ENCODE measurements at places on chromosomes 3 and 15. TPM values are rescaled to one million over a fixed set of nuclear protein-coding genes. Genes with fewer than 3 reads are reported as not detected.

ARPP21 gene
- not detected for total RNA-seq

- DNase-seq: no peak
These were observed 187.8 kb downstream of the SHOX2 start for GRCh38 chr3:157918402-157918801.

GRCh38 chr3:168003911-168004310, 91.8 kb downstream of the GOLIM4 start:
- DNase-seq: no peak

DNA sequence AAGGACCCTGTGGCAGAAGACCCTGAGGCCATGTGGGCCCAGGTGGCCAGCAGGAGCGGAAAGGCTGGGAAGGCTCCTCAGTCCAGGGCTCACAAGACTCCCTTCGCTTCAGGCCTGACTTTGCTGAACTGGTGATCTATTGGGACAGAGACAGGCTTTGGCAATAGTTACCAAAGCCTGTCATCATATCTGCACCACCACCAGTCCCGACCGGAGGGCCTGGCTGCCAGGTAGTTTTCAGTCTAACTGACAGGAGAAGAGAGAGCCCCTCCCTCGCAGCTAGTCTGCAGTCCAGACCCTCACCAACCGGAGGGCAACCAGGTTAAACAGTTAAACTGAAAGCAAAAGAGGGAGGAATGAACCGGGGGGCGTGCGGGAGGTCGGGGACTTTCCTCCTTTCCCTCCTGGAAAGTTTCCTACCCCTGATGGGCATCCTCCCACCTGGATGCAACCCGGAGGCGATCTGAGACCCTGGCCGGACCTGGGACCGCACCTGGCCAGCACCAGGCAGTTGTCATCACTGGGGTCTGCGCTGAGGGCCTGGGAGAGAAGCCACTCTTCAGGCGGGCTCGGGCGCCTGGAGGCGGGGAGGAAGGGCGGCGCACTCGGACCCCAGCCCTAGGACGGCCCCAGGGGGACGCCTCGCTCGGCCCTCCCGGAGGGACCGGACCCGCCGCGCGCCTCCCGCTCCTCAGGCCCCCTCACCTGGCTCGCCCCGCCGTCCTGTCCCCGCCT, 435 bp downstream of the RAB27A start:
- peak; percentile 46 for DNase-seq

GRCh38 chr3:89521328-89521727, 413.9 kb downstream of the EPHA3 start:
- DNase-seq: no peak

GRCh38 chr3:67655364-67656121, 1.1 kb upstream of the SUCLG2 start:
- peak; percentile 34 for DNase-seq

DNA sequence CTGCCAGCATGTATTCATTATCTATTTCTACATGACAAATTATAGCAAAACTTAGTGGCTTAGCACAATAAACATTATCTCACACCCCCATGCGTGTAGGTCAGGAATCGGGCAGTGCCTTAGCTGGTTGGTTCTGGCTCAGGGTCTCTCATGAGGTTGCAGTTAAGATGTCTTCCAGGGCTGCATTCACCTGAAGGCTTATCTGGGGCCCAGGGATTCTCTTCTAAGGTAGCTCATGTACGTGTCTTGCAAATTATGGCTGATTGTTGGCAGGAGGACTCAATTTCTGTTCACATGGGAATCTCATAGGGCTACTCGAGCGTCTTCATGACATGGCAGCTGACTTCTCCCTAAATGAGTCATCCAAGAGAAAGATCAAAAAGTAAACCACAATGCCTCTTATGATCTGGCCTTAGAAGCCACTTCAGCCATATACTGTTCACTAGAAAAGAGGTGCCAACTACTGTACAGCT, 42.9 kb upstream of the TSC22D2 start:
- peak; percentile 97 for DNase-seq

ATP2B2 gene
- 0.03 TPM for total RNA-seq

DNA sequence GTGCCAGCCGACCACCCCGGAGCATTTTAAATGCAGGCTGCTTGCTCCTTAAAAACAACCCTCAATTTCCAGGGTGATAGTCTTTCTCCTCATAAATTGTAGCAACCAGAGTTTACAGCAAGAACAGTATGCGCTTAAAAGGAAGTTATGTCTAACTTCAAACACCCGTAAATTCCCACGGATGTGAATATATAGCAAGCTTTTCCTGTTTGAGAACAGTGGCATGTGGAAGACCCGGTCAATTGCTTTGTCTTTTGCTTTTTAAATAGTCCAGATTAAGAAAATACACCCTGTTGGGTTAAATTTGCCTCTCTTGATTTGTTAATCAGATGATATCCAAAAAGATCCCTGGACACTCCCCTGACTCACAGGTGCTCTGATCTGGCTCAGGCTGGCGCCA, 20.8 kb downstream of the MRPS25 start:
- DNase-seq: no peak

DNA sequence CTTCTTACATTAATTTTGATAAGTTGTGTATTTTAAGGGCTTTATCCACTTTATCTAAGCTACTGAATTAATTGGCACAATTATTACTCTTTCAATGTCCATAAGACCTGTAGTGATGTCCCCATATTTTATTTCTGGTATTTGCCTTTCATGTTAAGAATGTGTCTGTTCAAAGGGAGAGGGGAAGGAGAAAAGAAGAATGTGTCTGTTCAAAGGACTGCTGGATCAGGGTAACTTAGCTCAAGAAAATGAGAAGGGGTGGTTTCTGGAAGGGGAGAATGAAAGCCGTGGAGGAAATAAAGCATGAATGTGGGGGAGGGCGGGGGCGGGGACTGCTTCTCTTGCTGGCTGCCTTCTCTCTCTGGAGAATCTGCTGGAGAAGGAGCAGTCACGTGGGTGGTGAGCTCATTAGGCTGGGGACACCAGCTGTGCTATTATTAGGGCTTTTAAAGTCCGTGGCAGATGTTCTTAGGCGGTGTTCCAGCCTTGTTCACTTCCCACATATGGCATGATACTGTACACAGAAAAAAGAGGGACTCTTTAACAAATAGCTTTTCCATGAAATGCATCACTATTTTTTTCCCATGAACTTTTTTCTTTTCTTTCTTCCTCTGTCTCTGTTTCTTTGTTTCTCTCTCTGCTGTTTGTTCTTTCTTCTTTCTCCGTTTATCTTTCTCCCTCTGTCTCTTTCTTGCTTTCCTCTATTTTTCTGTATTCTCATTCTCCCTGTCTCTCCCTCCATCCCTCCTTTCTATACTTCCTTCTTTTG, 63.7 kb upstream of the ULK4 start:
- peak; percentile 90 for DNase-seq

NDUFB5 gene
- total RNA-seq: 244 TPM

GRCh38 chr3:196274585-196274984, 12.9 kb downstream of the PCYT1A start:
- peak; percentile 65 for DNase-seq

DNA sequence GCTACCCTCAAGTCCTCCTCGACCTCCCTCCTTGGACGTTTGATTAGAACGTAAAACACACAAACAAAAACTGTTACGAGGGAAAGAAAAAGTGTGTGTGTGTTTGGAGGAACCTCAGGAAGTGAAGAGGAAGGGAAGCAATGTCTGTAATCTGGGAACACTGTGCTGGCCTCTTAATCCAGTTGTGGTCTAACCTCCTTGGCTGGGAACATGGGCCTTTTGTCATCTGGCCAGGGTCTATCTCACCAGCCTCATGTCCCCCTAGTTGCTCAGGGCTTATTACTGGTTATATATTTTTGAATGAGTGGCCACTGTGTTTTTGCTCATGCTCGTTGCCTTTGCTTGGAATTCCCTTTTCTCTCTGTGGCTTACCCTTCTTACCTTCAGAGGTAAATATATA, 89.0 kb upstream of the RASGRF1 start:
- DNase-seq: no peak

GRCh38 chr3:126284258-126284904, 72.8 kb downstream of the KLF15 start:
- DNase-seq: peak; percentile 93

ATP13A5 gene
- total RNA-seq: not detected

DNA sequence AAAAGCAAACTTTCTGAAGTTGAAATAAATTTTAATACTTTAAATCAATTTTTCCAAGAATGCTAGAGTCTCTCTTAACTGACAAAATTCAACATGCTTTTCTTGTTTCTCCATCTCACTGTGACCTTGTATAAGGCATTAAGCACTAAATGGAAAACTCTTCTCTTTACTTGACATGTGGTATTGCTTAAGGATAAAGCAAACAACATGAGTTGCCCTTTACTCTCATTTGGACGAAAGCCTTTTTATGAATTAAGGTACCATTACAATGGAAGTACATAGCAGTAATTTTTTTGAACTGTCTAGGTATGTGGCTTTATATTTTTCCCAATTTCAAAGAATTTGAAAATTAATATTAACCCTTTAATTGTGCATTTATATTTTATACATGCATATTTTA, 1.4 kb downstream of the STRIT1 start:
- DNase-seq: no peak

GOLGA8M gene
- total RNA-seq: not detected

- no peak for DNase-seq
These were observed 102.7 kb downstream of the OSBPL10 start for GRCh38 chr3:31878231-31878838.

DNA sequence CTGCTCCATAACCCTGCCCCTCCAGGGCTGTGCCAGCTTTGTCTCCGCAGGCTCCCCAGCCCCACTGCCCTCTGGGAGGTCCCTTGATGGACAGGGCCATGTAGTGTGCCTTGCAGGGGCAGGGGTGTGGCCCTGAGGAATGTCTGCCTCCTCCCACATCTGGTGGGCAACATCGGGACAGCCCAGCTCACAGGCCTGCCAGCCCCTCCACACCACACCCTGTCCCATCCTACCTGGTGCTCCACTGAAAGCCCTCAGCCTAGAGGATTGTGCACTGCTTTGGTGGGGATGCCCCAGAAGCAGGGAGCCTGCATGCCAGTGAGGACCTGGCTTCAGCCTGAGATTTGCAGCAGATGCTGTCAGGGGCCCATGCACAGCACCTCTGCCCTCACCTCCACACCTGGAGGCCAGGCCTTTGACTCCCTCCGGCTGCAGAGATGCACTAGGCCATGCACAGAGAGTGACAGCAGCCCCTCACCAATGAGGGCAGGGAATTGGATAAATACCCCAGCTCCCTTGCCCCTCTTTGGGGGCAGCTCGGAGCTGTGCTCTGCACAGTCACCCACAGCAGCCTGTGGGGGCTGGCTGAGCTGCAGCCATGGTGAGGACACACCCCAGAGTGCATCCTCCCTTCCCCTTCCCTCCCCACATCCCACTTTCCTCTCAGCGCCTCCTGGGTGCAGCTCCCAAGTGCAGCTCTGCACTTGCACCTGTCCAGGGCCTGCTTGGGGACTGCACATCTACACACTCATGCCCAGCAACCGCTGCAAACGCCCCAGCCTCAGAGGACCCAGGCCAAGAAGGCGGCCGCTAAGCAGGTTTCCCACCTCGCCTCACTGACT, 2.7 kb downstream of the C3orf22 start:
- DNase-seq: no peak

- DNase-seq: no peak
These were observed 37.3 kb upstream of the CACNA1D start for GRCh38 chr3:53457068-53457467.

GRCh38 chr3:128578346-128578745, 72.3 kb downstream of the RPN1 start:
- no peak for DNase-seq

DNA sequence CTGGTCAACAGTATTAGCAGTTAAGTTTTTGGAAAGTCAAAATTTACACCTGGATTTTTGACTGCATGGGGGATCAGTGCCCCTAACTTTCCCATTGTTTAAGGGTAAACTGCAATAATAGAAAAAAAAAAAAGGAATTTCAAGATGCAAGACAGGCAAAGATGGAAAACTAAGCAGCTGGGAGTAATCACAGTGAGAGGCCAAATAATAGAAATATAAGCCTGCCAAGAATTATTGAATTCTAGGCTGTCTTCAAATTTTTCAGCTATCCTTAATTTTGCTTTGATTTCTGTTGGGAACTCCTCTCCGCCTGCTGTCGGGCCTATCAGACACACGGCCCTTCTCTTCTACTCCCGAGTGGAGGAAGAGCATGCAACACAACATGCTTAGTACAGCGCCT, 215.5 kb upstream of the LMCD1 start:
- DNase-seq: no peak

DNA sequence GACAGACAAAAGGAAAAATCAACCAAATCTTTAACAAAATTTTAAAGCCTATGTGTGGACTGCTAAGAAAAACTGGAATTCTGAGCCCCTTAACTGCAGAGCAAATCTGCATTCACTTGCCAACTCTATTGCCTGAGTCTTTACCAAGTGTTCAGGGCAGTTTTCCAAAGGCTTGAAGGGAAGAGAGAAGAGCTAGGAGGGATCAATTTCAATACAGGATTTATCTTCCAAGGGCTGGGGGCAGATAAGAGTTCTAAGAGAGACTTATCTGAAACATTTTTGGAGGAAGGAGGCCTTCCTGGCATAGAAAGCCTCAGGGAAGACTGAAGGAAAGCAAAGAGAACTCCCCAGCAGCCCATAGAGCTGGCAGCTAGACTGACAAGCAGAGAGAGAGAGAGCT, 31.4 kb upstream of the LSAMP start:
- no peak for DNase-seq

DNA sequence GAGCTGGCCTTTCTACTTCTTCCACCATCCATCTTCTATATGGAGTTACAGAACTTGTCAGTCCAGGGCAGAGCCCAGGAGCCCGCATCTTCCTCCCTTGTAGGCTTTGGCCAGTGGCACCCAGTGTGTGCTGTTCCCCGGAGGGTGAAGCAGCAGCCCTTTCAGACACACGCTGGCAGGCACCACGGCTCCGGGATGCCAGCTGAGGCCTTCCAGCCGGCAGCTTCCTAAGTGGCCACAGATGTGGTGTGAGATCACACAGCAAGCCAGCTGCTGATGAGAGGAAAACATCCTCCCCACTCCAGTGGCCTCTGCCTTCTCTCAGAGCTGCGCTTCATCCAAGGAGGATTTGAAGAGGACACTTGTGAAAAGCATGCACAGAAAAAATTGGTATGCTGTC, 24.1 kb downstream of the CRABP1 start:
- DNase-seq: no peak

- no peak for DNase-seq
These were observed 107.0 kb downstream of the EEFSEC start for GRCh38 chr3:128260275-128260674.

PLA1A gene
- total RNA-seq: not detected

DNA sequence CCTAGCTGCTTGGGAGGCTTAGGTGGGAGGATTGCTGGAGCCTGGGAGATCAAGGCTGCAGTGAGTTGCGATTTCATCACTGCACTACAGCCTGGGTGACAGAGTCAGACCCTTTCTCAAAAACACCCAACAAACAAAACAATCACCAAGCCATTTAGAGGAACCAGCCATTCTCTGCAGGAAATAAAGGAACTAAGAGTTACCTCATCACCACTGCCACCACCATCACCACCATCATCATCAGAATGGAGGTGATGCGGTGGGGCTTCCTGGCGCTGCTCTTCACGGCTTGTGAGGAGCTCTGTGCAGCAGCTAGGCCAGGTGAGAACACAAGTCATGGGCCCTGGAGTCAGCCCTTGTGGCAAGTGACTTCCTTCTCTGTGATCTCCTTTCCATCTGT, 37.7 kb upstream of the KLHL25 start:
- DNase-seq: no peak

DNA sequence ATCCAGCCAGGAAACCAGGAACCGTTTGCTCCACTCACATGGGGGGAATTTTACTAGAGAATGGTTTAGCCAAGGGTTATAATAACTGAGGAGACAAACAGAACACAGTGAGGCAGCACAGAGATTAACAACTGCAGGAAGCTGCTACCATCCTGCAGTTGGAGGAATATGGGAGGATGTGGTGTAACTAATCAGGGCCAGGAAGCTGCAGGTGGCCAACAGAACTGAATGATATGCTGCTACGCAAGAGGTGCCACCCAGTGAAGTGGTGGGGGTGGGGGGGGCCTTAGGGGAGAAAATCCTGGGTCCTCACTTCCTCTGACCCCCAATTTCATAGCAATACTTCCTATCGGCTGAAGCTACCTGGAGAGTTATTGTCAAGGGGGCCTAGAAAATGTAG, 306.4 kb upstream of the STT3B start:
- no peak for DNase-seq
